Endothelial cell of umbilical vein (primary cell): ENCODE measurements at places on chromosomes 16 and 17.

DNA sequence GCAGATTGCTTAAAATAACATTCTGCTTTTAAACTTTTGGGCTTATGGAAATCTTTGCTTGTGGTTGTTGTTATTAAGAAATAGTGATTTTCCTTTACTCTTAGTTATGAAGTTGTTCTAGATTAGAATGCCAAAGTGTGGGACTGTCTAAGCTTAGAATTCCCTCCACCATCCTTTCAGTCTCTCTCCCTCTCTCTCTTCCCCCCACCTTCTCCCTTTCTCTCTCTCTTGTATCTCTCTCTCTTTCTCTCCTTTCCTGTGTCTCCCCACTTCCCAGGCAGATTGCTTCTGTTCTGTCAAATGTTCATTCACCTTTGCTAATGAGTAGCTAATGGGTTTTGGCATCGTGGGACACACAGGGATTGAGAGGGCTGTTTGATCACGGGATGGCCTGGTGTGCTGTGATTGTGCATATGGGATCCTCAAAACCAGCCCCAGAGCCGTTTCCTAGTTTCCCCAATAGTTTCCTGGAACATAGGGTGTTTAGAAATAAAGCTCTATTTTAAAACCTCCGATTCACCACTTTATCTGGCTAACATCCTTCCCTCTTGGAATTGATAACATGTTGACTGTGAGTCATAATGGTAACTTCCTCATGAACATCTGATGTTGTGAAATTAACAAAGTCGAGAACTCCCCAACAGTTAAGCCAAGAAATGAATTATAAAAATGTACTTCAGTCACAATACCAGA is 502.6 kb downstream of the TMEM114 start:
- no peak for DNase-seq

- no peak for DNase-seq
Observed at GRCh38 chr17:60315650-60316049, 76.3 kb downstream of the USP32 start.

DNA sequence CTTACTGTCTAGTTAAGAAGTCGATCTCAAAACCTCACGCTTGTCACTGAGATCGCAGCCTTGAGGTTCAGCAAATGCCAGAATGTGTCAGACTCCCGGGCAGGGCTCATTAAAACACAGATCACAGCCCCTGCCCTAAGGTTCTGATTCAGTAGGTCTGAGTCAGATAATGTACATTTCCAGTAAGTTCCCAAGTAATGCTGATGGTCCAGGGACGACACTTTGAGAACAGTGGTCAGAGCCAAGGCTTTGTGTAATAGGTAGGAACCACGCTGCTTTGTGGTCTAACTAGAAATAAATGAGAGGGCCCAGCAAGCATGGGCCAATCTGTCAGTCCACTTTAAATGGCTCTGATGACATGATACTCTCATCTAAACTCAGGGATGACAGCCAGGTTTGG is 228.6 kb downstream of the ZFHX3 start:
- no peak for DNase-seq

GRCh38 chr17:64130559-64131001 is 636 bp upstream of the ERN1 start:
- peak; percentile 83 for DNase-seq

DNA sequence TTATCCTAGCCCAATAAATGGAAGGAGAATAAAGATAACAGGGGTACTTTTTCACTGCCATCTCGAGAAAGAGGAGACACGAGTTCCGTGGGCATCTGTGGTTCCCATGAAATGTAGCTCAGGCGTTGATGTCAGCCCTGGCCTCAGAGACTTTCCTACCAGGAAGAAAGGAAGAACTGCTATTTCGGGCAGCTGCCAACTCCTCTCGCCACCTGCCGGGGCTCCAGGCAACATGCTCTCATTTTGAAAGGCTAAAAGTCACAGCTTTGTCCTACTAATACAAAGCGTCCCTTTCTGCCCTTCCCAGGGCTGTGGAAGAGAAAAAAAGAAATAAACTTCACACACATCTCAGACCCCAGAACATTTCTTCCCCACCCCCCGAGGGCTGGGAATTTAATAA is 65.8 kb downstream of the DHRS7C start:
- DNase-seq: no peak

DNA sequence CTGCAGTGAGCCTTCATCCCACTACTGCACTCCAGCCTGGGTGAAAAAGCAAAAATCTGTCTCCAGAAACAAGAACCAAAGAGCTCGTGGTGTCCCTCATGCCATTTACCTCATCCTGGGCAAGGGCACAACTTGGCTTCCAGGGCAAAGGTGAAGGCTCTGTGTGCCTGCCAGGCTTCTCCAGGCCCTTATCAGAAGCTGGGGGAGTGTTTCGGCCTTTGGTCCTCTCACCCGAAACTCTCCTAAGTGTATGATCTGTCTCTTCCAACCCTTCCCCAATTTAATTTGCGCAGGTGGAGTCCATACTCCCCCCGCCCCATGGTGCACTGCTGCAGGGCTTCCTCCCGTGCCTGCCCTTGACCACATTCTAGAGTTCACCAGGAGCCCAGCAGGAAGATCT is 1.1 kb downstream of the CES2 start:
- DNase-seq: no peak
